ENCODE measurements at places on chromosomes 12 and 14. TPM values are rescaled to one million over a fixed set of nuclear protein-coding genes. Genes with fewer than 3 reads are reported as not detected.

DNA sequence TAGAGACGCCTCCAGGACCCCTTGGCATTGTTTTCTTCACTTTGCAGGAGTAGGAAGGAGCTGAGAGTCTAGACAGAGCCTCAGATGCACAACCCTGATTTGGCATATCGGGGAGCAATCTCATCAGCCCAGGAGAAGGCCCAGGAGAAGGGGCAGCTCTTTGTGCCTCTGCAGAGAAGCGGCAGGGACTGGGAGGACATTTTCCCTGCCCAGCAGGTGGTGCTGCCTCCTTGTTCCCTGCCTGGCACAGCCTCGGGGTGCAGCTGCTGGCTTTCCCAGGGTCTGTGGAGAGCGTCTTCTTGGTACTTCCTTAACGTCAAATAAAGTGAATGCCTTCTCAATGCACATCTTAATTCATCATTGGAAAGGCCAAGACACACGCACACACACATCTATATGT, 419.5 kb downstream of the TMEM121 start:
- no peak for DNase-seq

DNA sequence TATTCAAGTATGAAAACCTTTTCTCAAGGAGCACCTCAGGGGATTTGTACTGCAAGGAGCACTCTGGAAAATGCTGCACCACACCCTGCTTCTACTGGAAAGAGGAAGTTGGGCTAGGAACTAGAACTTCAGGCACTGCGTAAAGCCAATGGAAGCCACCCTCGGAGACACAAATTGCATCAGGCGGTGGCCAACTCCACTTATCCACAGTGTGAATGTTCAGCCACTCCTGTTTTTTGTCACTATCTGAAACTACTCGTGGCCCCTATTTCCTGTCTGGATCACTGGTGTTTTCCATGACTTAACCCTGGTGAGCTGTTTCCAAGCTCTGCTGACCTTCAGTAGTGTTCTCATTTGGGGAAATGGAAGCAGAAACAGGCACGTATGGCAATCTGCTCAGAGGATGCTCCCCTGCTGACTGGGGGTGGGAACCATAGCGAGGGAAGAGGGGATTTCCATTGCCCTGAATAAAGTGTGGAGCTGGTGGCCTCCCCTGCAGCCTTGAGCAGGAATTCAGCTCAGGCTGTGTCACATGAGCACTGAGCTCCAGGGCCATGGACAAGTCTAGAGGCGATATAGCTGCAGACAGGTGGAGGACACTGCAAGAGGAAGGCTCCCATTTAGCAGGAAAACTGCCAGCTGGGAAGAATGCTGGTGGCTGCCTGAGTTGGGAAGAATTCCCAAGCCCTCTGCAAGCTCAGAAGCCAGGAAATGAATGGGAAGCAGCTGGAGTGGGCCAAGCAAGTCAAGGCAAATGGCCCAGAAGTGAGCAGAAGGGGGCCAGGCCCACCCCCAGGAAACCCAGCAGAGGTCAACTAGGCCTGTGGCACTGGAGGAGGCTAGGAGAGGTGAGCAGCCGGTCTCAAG, 50.5 kb upstream of the RAP1B start:
- peak; percentile 12 for DNase-seq

GRCh38 chr12:109296431-109296830, 12.7 kb downstream of the FOXN4 start:
- no peak for DNase-seq

- DNase-seq = peak; percentile 74
These were observed 1.4 kb downstream of the LBHD2 start for GRCh38 chr14:103085106-103086091.

- DNase-seq = no peak
These were observed 30.7 kb downstream of the MAP4K5 start for GRCh38 chr14:50501642-50502041.

DNA sequence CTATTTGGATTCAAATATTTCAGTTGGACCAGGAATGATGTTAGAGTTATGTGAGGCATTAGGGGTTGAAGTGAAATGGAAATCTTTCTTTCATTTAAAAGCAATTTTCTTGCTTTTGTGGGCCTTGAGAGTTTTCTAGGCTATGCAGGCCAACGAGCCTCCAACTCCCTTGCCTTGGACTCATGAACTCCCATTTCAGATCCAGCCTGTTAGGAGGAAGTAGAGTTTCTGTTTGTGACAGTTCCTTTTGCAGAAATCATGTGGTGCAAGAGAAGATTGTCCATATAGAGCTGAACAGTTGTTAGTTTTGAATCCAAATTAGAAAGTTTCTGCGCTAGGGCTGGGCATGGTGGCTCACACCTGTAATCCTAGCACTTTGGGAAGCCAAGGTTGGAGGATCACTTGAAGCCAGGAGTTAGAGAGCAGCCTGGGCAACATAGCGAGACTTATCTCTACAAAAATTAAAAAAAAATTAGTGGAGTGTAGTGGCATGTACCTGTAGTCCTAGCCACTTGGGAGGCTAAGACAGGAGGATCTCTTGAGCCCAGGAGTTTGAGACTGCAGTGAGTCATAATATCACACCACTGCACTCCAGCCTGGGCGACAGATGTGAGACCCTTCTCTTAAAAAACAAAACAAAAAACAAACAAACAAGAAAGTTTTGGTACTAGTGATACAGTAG, 47.3 kb upstream of the MED13L start:
- no peak for DNase-seq

- DNase-seq = no peak
These were observed 46.6 kb upstream of the PAPOLA start for GRCh38 chr14:96455588-96455987.

DNA sequence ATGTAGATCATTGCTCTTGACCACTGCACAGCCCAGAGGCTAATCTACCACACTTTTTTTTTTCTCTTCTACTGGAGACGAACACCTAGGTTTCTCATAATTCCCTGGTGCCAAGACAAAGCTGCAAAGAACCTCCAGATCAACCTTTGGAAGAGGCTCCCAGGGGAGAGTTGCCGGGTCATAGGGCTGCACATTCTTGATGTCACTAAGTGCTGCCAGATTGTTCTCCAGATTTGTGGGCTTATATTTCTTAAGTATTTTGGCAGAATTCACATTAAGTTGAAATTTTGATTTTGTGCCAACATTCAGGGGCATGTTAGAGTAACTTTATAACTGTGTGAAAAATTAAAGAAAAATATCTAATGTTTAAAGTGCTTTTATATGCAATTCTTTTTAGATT, 13.5 kb upstream of the PDZRN4 start:
- DNase-seq = no peak

The CLEC2D gene
- total RNA-seq = 7.1 TPM

The PSMC6 gene
- total RNA-seq = 74.7 TPM

- no peak for DNase-seq
These were observed 169.2 kb downstream of the GRIN2B start for GRCh38 chr12:13812168-13812567.

- DNase-seq = no peak
These were observed 15.7 kb upstream of the MAX start for GRCh38 chr14:65117769-65118745.

DNA sequence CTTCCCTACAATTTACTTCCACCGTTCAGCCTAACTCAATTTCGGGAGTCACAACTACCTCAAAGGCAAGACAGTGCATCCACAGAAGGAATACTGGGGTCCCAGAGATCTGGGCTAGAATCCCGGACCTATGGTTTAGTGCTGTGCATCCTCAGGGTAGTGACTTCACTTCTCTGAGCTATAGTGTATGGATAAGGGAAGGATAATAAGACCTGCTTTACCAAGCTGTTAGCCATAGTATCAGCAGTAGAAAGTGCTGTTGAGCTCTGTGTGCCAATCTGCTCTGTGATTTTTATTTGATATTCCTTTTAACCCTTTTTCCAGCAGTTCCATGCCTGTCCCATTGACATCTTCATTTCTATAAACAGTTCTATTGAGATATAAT, 1044.3 kb downstream of the BCL11B start:
- no peak for DNase-seq

The CCDC197 gene
- not detected for total RNA-seq

DNA sequence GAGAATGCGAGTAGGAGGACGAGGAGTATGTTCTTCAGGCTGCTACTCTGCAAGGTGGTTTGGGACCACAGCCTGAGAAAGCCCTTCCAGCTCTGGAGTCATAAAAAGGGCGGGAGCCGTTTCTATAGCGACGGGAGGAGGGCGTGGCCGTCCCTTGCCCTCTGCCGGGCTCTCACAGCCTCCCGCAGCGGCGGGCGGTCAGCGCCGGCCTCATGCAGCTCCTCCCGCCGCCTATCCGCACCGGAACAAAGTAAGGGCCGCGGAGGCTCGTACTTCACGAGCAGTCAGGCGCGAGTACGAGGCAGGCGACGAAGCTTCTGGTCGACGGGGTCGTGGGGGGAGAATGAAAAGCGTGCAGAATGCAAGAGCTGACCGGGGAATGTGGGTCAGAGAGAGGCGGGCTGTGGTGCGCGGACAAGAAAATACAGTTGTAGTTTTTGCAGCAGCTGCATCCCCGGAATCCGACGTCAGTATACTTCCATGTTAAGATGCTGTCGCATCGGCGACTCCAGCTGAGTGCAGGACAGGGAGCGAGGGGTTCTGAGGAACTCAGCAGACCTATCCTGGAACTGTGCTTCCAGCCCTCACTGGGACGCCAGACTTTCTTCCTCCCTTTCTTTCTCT, at the start of gene DYRK4:
Gene DYRK4, plus strand, starts transcription at position 175 of the 624 bp plus-strand sequence. Its CDS starts 38 bp downstream, at position 213.
- peak; percentile 96 for DNase-seq

The GPD1 gene
- total RNA-seq = 0.77 TPM

The SLC25A21 gene
- 6.0 TPM for total RNA-seq

- no peak for DNase-seq
These were observed 198.6 kb downstream of the CCDC91 start for GRCh38 chr12:28388879-28389278.

- no peak for DNase-seq
These were observed 22.4 kb downstream of the CALM1 start for GRCh38 chr14:90419200-90419599.

DNA sequence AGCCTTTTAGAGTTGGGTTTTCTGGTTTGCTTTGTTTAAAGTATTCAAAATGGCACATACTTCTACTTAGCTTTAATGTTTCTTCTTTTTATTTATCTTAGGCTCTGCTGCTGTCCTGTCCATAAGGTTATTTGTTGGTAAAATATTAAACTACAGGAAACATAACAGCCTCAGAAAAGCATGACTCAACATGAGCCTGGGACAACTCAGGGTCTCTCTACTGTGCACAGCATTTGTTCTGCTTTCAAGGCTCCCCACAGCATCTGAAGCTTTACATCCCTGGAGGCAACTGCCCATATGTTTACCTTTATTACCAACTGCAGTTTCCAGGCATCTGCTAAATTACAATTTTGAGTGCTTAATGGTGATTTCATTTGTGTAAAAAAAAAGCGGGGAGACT, 954.2 kb upstream of the FBXO33 start:
- no peak for DNase-seq

GRCh38 chr12:4160314-4161040, 113.1 kb upstream of the CCND2 start:
- no peak for DNase-seq

The RNASE12 gene
- total RNA-seq = not detected

The SMARCC2 gene
- total RNA-seq = 77.9 TPM

The DDIT3 gene
- total RNA-seq = 3.4 TPM

GRCh38 chr12:113688313-113688712, 216.6 kb upstream of the LHX5 start:
- no peak for DNase-seq

GRCh38 chr14:99146616-99147365, 125.2 kb downstream of the BCL11B start:
- no peak for DNase-seq

GRCh38 chr12:49967042-49967776, 5.5 kb downstream of the AQP5 start:
- peak; percentile 95 for DNase-seq

The CMA1 gene
- not detected for total RNA-seq

DNA sequence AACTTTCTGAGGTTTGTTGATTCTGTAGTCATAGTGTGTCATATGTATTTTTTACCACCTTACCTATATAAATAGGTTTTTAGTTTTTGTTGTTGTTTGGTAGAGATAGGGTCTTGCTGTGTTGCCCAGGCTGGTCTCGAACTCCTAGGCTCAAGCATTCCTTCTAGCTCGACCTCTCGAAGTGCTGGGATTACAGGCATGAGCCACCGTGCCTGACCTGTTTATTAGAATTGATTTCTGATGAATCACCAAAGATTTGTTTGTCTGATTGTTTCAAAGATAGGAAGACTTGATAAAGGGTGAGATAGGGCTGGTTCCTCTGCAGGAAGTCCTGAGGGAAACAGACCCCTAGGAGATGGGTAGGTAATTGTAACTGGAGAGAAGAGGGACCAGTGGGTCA, 481.6 kb downstream of the PCNX1 start:
- DNase-seq = no peak

The LRRIQ1 gene
- 1.3 TPM for total RNA-seq

DNA sequence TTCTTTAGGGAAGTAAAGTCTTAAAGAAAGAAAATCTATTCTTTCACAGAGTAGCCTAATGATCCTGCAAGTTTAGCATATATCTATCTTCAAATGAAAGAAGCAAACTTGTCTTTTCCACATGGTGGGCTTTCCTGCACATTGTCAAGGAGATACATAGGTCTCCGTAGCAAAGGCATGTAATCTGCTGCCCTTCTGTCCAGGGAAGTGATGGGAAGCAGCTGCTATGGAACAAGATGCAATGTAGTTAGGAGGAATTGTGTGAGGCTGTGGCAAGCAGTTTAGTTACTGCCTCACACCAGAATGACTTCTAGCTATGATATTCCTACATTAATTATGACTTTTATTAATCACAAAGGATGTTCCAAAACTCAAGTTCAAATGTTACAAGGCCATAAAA, 174.4 kb downstream of the PDZRN4 start:
- DNase-seq = no peak

- no peak for DNase-seq
These were observed 87.1 kb downstream of the ARID2 start for GRCh38 chr12:45816652-45817051.

The STAC3 gene
- 3.4 TPM for total RNA-seq

DNA sequence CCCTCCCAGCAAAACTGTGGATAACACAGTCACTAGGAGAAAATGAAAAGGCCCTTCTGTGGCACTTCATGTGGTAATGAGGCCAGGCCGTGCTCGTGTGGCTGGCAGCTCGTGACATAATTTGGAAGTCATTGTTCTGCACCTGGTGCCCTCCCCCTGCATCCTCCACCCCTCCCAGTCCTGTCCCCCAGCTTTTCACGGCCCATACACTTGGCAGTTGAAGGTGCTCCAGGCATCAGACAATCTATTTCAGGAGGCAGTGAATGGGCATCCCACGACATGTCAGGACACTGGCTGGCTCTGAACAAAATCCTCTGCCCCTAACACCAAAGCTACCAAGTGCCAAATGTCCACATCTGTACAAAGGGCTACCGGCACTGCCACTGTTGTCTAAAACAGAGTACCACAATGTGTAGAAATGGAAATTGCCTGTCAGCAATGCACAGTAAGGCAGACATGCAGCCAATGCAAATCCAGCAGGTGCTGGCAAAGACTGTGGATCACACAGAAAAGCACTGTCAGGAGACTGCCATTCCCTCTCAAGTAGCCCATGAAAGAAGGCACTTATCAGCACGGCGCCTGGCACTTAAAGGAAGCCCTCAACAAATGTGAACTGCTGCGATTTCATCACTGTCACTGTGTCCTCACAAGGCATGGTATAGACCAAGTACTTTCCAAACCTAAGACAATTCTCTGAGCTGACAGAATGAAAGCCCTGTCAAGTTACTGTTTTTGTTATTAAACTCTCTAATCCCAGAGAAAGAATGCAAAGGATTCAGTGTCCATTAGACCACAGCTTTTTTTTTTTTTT, 39.1 kb downstream of the CORO1C start:
- no peak for DNase-seq
